Foreskin fibroblast (primary cell): ENCODE measurements at places on chromosomes 12 and 14.
A peak's percentile ranks its signal among the peaks of the same experiment; 100 is the strongest.

DNA sequence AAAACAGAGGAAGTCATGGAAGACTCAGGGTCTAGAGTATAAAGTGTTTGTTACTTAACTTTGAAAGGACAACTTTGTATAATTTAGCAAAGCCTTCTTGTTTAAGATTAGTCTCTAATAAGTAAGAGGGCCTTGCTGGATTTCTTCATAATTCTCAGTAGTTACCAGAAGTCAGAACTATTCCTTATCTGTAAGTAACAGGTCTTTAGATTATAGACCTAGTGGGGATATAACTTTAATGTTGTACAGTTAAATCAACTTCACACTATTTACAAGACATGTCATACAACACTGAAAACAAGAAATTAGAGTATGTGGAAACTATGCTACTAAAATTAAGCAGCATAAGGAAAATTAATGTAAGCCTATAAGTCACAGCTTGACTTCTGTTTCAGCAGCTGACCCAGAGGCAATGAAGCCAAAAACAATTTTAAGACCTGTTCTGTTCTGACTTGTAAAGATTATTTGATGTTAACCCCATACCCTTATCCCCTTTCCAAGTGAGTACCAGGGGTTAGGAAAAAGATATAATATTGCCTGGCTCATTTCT lies 398.3 kb downstream of the RAD51B start:
- no peak for DNase-seq

DNA sequence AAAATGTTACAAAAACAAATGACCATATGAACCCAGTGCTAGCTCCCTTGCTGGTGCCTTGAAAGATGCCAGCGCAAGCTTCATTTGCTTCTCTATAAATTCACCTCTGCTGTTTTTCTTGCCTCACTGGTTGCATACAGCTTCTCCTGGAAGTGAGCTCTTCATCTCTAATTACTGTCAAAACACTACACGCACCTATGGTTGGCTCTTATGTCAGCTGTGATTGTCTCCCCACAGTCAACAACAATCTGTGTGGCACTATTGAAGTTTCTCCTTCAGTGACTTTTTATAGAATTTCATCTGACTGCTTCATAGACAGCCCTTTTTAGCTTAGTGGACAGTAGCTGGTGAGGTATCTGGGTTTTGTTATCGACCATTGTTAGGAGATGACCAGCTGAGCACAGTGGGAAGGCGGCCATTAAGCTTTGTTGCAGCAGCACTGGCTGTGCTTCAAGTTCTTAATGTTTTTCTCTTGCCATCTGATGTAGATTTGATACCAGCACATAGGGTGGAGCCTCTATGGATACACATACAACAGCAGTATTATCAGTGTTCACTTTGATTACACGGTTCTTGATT lies 131.8 kb downstream of the KITLG start:
- DNase-seq: no peak

GRCh38 chr14:43789458-43789857 lies 717.6 kb downstream of the FSCB start:
- DNase-seq: no peak

GRCh38 chr12:94435511-94435927 lies 24.1 kb downstream of the CEP83 start:
- DNase-seq: no peak

DNA sequence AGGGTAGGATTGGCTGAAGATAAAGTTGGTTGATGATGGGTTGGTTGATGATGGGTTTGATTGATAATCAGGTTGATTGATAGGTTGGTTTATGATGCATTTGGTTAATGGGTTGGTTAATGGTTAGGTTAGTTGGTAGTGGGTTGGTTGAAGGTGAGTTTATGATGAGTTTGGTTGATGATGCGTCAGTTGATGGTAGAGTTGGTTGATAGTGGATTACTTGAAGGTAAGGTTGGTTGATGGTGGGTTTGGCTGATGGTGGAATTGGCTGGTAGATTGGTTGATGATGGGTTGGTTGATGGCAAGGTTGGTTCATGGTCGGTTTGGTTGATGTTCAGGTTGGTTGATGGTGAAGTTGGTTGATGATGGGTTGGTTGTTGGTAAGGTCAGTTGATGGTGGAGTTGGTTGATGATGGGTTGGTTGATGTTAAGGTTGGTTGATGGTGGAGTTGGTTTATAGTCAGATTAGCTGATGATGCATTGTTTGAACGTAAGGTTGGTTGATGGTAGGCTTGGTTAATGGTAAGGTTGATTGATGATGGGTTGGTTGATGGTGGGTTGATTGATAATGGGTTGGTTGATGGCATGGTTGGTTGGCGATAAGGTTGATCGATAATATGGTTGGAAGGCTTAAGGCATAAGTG lies 146.4 kb downstream of the ADGRD1 start:
- no peak for DNase-seq

- DNase-seq: no peak
These were observed 1045.9 kb downstream of the VRK1 start for GRCh38 chr14:97843066-97843465.

GRCh38 chr14:94088516-94088915 lies 7.4 kb downstream of the IFI27L1 start:
- peak; percentile 50 for DNase-seq

DNA sequence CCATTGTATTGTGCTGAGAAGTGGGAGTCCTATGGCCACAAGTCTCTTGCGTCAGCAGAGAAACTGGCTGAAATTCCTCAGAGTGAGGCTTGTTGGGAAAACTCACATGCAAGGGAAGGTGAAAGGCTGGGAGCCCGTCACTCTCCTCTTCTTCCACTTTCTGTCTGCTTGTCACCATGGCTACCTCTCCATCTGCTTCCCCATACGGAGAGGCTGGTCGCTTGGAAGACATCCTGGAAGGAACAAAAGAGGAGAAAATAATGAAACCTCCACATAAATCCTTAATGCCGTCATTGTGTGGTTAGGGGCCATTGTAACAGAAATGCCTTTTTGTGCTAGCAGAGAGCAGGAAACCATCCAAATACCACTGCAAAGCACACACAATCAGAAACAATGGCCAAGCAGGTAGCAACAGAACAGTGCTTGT lies 53.7 kb downstream of the SOX5 start:
- no peak for DNase-seq

DNA sequence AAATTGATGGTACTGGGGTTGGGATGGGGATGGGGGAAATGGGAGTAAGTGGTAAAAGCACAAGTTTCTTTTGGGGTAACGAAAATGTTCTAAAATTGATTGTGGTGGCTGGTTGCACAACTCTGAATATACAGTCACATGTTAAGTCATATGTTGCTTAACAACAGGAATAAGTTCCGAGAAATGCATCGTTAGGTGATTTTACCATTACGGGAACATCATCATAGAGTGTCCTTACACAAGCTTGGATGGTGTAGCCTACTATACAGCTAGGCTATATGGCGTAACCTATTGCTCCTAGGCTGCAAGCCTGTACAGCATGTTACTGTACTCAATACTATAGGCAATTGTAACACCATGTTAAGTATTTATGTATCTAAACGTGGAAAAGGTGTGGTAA lies 31.0 kb downstream of the ITGA7 start:
- DNase-seq: peak; percentile 10

- no peak for DNase-seq
These were observed 24.7 kb downstream of the CLMN start for GRCh38 chr14:95294834-95295599.

DNA sequence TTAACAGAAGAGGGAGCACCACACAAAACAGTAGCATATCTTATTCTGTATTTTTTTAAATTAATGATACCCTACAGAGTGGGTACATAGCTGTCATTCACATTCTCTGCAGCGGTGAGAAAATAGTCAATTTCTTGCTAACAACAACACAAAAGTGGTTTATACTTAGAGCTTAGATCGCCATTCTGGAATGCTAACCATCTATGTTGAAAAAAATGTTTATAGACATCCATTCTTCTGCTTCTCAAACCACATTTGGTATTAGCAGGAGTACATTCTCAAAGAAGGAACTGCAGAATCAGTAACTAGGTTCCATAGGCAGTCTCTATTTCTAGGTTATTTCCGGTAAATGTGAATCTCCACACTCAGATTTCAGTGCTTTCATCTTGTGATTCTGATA lies 185.9 kb downstream of the PPFIA2 start:
- peak; percentile 0 for DNase-seq

- no peak for DNase-seq
These were observed 7.1 kb upstream of the CCDC60 start for GRCh38 chr12:119327471-119327870.

- no peak for DNase-seq
These were observed 36.5 kb upstream of the LRRC10 start for GRCh38 chr12:69647178-69647577.

- no peak for DNase-seq
These were observed 8.0 kb upstream of the PGAM5 start for GRCh38 chr12:132702640-132703039.

DNA sequence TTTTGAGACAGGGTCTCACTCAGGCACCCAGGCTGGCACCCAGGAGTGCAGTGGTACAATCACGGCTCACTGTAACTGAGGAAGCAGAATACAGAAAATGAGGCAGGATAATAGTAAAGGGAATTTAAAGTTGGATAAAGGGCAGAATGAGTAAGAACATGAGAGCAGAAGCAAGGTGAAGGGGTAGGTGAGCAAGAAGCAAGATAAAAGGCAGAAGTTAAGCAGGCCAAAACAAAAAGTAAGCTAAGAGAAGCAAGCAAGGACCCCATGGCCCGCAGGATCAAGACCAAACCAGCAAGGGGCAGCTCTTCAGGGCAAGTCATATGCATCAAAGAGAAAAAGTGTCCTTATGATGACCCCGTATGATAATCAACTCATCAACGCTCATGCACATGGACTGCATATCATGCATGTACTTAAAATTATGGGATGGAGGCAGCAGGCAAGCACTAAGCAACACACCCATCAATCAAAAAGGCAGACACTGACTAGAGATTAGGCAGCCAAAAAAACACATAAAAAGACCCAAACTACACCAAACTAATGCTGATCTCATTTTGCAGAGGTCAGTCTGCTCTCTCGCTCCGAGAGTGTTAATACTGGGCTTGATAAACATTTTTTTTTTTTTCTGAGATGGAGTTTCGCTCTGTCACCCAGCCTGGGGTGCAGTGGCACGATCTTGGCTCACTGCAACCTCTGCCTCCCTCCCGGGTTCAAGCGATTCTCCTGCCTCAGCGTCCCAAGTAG lies 11.6 kb downstream of the TIMELESS start:
- DNase-seq: no peak

- DNase-seq: no peak
These were observed 154.8 kb upstream of the PRKD1 start for GRCh38 chr14:30082486-30082885.

DNA sequence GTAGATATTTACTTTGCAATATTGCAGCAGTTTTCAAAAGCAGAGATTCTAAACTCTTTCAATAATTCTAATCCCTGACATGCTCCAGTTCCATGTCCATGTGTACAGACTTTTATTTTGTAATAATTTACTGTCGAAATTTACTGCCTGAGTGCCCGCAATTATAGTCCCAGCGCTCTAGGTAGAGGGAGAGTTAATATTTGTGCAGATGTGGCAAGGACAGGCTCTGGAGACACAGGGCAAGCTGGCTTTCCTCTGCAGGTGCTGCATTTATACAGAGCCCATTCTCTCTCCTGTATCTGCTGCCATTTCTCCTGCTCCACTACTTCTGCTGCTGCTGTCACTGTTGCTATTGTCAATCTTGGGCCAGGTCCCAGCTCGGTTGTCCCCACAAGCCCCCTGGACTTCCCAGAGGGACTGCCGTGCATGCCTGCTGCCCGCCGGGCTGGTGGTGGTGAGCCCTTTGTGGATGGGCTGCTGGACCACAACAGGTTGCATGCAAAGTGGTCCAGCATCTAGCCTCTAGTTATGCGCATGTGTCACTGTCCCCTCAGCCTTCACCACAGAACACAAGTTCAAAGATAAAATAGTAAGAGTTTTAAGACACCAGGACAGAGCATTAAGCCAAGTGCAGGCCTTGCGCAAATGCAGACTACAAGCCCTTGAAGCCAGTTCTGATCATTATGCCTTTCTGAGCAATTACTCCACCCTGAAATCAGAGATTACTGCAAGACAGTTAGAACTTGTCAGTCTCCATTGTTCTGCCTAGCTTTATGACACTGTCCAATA lies 40.8 kb upstream of the CSRP2 start:
- no peak for DNase-seq

DNA sequence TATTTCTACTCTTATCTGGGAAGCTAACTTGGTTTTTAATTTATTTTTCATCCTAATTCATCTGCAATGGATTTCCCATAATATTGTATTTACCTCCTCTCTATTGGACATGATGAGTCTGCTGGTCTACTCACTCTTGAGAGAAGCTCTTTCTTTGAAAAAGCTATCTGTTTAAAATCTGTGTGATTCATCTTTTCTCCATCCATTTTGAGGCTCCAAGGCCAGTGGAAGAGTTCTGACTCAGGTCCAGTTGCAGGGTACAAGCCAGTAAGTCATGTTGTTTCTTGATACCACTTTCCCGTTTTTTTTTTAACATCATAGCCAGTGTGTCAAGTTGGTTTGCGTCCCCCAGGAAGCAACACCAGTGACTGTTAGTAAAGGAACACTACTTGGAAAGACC lies 160.3 kb upstream of the BMP4 start:
- peak; percentile 65 for DNase-seq

DNA sequence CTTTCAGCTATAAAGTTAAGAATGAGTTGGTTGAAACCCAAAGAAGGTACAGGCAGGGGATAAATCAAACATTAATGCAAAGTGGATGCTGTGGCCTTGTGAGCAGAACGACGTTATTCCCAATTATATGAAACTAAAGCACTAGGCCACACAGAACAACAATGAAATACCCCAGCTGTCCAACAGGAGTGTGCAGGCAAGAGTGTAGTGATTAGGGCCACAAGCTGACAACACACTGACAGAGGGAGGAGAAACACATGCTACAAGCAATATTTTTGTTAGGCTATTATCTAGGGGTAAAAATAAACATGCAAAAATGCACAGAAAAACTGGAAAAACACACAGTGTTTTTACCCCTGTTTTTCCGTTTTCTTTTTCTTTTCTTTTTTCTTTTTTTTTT lies 15.0 kb downstream of the MAP3K9 start:
- DNase-seq: no peak

- no peak for DNase-seq
These were observed 128.1 kb downstream of the NRXN3 start for GRCh38 chr14:78298298-78298697.

GRCh38 chr12:89920866-89921265 lies 212.2 kb upstream of the ATP2B1 start:
- no peak for DNase-seq

DNA sequence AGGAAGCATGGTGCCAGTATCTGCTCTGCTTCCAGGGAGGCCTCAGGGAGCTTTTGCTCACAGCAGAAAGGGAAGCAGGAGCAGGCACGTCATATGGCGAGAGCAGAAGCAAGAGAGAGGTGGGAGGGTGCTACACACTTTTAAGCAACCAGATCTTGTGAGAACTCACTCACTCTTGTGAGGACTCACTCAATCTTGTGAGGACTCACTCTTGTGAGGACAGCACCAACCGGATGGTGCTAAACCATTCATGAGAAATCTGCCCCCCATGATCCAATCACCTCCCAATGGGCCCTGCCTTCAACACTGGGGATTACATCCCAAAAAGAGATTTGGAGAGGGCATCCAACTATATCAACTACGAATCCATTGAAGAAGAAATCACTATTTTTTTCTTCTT lies 34.3 kb upstream of the LMNTD1 start:
- DNase-seq: no peak

GRCh38 chr12:66823857-66824570 lies 145.1 kb upstream of the GRIP1 start:
- DNase-seq: no peak

- peak; percentile 82 for DNase-seq
These were observed 369.1 kb downstream of the NPAS3 start for GRCh38 chr14:33307691-33308251.

GRCh38 chr12:126268222-126268621 lies 1203.0 kb downstream of the AACS start:
- DNase-seq: no peak
